ENCODE measurements at places on chromosomes 2 and 18.

- peak; percentile 16 for DNase-seq
Observed at GRCh38 chr18:79199691-79200374, 130.6 kb downstream of the ATP9B start.

DNA sequence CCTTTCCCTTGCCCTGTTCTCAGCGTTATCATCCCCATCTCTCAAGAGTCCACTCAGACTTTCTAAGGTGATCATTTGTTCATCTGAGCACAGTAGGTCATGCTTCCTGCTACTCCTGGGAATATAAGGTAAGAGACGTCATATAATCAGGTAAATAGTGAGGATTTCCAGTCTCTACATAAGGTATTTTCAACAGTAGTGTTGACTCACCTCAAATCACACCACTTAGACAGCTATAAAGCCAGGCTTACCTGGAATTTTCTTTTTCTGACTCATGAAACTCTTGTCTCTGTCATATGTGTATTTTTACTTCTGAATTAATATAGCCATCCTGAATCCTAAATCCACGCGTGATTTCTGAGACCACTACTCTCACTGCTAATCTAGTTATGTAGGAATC, 443.2 kb downstream of the ARHGAP15 start:
- DNase-seq: no peak

DNA sequence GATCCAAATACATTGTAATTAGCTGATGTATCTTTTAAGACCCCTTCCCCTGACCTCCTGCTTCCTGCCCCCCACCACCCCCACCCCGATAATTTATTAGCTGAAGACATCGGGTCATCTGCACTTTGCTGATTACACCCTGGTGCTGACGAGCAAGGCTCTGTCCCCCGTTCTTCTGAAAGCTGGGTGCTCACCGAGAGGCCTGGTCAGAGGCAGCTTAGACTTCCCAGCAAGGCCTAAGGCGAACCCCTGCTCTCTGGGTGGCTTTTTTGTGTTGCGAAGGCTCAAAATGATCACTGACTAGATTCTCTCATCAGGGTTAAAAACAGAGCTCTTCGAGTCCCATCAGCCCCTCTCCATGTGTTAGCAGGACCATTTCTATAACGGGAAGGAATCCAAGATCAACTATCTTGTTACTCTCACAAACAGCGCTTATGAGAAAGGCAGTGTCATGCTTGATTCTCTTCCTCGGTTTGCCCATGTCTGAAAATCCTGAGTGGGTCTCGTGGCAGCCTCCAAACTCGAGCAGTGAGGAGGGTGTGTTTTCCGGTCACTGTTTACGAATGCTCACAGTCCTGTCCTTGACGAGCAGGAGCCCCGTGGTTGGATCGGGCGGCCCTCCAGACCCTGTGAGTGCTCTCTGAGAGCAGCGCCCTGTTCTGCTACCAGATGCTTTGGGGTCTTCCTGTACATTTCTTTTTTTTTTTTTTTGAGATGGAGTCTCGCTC, 201.6 kb downstream of the HDAC4 start:
- DNase-seq: no peak

DNA sequence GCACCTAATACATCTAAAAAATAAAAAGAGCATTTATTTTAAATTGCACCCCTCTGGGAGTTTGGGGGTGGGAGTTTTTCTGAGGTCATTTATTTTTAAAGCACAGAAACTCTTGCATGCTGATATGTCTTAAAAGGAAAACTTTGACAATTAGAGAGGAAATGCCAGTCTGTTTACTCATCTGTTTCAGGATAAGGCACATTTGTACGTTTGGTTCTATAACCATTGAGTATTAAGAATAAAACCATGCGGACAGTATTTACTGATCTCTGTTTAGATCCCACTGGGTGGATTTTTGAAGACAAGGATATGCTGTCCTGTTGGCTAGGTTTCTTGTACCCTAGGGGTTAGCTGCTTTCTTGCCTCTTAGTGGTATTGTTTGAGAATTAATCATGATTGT, 122.9 kb downstream of the TANC1 start:
- DNase-seq: no peak

GRCh38 chr18:13289481-13290205, 71.1 kb downstream of the LDLRAD4 start:
- no peak for DNase-seq

GRCh38 chr2:30105556-30105955, 41.3 kb upstream of the YPEL5 start:
- no peak for DNase-seq

GRCh38 chr18:25726298-25726697, 364.1 kb downstream of the SS18 start:
- DNase-seq: no peak

DNA sequence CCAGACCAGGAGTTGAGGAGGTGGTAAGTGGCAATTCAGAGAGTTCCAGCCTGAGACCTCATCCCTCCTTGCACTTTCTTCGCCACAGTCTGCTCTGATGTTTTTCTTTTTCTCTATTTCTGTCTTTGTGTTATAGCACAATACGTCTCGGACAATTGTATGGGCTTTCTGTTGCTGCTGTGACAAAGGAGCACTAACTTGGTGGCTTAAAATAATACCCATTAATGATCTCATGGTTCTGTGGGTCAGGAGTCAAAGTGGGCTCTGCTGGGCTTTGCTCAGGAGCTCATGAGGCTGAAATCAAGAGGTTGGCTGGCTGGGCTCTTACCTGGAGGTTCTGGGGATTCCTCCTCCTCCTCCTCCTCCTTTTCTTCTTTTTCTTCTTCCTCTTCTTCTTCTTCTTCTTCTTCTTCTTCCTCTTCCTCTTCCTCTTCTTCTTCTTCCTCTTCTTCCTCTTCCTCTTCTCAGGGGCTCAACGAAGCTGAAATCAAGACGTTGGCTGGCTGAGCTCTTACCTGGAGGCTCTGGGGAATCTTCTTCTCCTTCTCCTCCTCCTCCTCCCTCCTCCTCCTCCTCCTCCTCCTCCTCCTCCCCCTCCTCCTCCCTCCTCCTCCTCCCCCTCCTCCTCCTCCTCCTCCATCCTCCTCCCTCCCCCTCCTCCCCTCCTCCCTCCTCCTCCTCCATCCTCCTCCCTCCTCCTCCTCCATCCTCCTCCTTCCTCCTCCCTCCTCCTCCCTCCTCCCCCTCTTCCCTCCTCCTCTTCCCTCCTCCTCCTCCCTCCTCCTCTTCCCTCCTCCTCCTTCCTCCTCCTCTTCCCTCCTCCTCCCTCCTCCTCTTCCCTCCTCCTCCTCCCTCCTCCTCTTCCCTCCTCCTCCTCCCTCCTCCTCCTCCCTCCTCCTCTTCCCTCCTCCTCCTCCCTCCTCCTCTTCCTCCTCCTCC, 104.0 kb downstream of the GATA6 start:
- no peak for DNase-seq

GRCh38 chr2:625415-626333, 51.5 kb downstream of the TMEM18 start:
- DNase-seq: no peak

DNA sequence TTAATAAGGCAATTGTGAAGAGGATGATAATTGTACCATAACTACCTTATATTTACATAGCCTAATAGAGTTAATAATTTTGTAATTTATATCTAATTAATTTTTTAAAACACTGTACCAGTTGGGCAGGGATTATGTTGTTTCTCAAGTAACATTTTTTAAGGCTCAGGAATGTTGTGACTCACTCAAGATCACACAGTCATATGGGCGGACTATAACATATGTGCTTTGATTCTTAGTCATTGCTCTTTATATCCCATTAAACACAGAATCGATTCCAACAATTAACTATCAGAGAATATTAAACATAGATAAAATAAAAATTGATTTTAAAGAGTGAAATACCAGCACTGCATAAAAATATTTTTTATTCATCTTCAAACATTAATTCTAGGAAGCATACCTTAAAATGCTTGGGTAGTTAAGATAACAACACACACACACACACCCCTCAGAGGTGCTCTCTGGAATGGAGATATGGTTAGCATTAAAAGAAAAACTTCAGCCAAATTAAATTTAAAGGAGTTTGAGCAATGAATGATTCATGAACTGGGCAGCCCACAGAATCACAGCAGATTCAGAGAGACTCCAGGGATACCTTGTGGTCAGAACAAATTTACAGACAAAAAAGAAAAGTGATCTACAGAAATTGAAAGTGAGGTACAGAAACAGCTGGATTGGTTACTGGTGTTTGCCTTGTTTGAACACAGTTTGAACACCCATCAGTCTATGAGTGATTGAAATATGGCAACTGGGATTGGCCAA, 869.4 kb upstream of the ID2 start:
- peak; percentile 35 for DNase-seq

DNA sequence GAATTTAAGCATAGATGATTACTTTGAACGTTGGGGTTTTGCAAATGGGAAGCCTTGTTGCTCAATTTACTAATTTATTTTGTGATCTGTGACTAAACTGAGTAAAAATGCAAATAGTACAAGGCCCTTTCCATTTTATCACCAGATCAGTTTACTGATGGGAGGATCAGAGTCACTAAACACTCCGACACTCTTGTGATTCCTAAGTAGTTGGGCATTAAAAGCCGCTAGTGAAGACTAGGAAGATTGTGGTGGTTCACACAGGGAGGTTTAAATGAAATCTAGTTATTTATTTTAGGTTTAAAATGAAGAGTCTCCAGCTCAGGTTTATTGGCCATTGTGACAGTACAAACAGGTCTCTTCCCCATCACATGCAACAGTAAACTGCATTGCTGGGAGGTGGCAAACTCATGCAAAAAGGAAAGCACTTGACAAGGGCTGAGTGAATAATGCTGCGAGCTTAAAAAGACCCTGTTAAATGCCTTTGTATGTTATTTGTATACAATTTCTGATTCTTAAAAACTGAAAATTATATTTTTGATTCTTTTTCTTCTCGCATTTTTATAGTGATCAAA, 394.8 kb upstream of the FANCL start:
- no peak for DNase-seq

GRCh38 chr2:232892843-232893242, 22.8 kb downstream of the SNORC start:
- DNase-seq: no peak

DNA sequence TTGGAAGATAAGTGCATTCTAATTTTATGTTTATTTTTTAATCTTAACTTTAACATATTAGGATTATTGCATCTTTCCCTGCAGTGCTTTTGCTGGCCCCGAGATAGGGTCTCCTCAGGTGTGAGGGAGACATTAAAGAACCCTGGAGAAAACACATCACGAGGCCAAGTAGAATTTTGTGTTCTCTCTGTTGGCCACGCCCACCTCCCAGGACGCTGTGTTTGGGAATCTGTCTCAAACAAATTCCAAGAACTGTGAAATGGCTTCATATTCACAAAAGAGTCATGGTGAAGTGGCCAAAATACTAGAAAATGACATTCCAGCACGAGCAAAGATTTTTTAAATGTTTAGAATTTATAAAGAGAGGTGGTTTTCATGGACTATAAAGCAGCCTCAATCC, 27.3 kb downstream of the RNF144A start:
- no peak for DNase-seq

DNA sequence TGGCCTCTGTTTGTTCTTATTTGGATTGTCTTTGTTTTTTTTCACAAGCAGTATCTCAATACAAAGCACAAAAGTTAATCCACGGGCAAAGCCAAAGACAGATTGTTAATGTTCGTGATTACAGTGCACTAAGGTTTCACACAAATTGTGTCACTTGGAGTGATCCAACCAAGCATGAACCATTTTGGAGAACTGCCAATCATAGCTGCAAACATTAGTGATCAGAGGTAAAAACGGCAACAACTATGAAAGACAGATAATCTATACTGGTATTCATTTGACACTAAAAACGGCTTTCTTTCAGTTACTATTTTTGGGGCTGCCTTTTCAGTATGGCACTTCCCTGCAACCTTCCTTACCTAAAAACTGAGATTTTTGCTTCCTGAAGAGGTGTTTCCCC, 213.1 kb upstream of the GULP1 start:
- DNase-seq: no peak

GRCh38 chr2:130303169-130303568, 39.5 kb upstream of the IMP4 start:
- DNase-seq: no peak

GRCh38 chr18:63421514-63421913, 762 bp downstream of the VPS4B start:
- no peak for DNase-seq

DNA sequence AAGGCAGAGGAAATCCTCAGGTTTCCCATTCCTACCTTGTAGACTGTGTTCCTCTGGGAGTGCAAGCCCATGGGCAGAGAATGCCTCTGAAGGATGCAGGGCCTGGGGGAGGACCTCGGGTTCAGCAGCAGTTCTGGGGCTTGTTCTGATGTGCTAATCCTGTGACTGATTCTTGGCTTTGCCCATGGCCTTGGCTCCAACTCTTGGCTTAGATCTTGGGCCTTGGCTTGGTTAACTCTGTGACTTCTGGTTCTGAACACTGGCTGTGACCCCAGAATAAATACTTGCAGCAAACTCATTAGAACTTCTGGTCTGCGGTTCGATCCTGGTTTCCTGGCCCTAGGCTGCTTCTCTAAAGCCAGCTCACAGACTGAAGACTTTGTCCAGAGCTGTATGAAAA, 366.9 kb upstream of the ZEB2 start:
- DNase-seq: no peak

DNA sequence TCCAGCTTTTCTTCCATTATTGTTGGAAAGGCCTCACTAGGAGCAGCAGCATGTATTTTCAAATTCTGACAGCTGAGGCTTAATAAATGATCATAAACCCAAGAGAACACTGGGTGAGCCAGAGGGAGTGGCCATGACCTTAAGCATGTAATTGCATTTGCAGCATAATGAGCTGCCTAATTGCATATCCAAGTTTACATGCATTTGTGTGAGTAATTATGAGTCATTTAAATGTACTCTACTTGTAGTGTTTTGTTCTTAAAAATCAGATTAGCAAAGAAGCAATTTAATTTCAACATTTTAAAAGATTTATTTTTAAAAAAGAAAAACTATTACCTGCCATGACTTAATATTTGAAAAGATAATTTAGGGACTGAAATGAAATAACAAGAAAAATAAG, 74.8 kb downstream of the NOL10 start:
- DNase-seq: no peak

DNA sequence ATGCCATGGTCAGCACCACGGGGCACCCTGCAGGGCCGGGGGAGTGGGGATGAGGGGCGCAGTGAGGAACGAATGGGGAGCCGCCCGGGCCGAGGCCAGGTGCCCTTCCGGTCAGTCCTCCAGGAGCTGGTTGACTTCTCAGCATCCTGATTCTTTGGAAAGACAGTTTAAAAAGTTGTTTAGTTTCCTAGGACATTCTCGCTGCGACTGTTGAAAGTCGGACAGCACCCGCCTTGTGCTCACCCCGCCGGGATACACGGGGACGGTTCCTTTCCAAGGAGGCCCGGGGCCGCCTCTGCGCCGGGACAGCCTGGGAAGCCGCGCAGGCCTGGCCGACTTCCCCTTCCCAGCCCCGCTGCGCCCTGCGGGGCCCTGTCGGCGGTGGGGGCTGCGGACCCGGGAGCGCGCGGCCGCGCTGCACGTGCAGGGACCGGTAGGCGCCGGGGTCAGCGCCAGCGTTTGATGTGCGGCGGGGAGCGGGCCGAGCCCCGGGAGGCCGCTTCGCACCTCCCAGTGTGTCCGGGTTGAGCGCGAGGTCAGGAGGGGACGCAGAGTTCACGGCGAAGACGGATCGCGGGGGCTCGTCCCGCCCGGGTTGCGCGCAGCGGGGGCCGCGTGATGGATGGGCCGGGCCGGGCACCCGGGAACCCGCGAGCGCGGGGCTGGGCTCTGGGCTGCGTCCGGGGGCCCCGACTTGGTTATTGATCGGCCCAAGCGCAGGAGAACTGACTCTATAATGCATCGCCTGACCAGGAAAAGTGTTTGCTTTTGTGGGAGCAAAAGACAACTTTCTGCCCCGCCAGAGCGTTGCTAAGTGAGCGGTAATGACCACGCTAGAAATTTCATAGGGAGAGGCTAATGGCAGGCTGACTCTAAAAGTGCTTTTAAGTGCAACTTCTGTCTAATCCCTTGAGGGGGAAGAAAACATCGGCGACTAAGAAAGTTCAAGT, 28.0 kb upstream of the SMIM21 start:
- no peak for DNase-seq
